K562 (cell line): ENCODE measurements at places on chromosomes 13 and 19. TPM values are rescaled to one million over a fixed set of nuclear protein-coding genes. Genes with fewer than 3 reads are reported as not detected.

DNA sequence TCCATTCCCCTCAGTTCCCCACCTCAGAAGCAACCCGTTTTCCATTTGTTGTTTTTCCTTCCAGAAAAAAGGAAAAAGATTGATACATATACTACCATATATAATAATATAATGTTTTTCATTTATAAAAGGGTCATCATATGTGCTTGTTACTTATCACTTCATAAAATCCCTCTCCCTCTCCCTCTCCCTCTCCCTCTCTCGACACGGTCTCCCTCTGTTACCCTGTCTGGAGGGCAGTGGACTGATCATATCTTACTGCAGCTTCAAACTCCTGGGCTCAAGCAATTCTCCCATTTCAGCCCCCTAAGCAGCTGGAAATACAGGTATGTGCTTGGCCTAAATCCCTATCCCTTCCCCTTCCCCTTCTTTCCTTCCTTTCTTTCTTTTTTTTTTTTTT, 17.1 kb downstream of the PNMA8A start:
- no peaks in the 10 kb centered on the region for H3K4me1 ChIP-seq
- no peaks in the 10 kb centered on the region for H3K36me3 ChIP-seq
- H3K27ac ChIP-seq: no peak overlapping the region
- no peak overlapping the region for H3K4me3 ChIP-seq

- peak overlapping the region; percentile 35 for H3K4me3 ChIP-seq
- peaks cover 9% of the 10 kb centered on the region for H3K4me1 ChIP-seq
- no peaks in the 10 kb centered on the region for H3K36me3 ChIP-seq
- no peak overlapping the region for H3K27ac ChIP-seq
- no peaks in the 10 kb centered on the region; the same call in 2 of the 3 replicates for H3K27me3 ChIP-seq
Measured at GRCh38 chr19:40549007-40549708, 27.5 kb upstream of the SHKBP1 start.

ERFL gene
- total RNA-seq: 0.67 and 0.75 TPM in 2 replicates

FLT1 gene
- 0.22 and 0.40 TPM in 2 replicates for total RNA-seq
